Stimulated activated naive CD8-positive, alpha-beta T cell treated with anti-CD3 and anti-CD28 coated beads, Interleukin-15, amount 100 ng/mL, for 72 hours (primary cell): ENCODE measurements at places on chromosomes 7 and 10.

GRCh38 chr7:117401293-117402002 lies 25.8 kb downstream of the ASZ1 start:
- no peak for DNase-seq

GRCh38 chr7:41731493-41732435 lies 28.9 kb upstream of the INHBA start:
- DNase-seq, result no peak

DNA sequence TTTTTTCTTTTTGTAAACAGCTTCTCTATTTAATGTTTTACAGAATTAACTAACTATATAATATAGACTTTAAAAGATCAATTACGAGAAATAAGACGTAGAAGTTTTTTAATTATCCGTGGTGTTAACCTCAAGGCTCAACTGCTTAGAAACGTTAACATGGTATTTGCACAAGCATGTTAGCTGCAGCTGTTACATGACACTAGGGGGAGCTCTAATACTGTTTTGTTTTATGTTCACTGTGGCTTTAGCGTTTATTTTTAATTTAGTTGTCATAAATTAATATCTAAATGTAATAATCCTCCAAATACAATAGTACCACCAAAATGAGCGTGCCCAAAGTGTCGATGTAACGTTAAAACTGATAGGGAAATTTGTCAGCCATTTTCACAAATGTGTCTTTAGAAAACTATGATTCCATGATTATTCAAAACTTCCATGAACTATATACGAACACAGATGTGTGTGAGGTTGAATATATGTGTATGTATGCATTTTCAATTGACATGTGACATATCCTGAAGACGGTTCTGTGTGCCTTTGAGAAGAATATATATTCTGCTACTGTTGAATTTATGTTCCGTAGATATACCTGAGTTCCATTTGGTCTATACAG lies 828.8 kb upstream of the MBL2 start:
- no peak for DNase-seq

DNA sequence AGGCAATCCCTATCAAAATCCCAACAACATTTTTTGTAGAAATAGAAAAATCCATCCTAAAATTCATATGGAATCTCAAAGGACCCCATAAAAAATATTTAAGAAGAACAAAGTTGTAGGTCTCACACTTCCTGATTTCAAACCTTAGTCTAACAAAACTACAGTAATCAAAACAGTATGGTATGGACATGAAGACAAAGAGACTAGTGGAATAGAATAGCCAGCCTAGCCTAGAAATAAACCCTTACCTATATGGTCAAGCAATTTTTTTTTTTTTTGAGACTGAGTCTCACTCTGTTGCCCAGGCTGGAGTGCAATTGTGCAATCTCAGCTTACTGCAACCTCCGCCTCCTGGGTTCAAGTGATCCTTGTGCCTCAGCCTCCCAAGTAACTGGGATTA lies 3.6 kb upstream of the TMEM120A start:
- DNase-seq, result no peak

- no peak for DNase-seq
Observed at GRCh38 chr7:38294926-38295325, 21.5 kb upstream of the TARP start.

DNA sequence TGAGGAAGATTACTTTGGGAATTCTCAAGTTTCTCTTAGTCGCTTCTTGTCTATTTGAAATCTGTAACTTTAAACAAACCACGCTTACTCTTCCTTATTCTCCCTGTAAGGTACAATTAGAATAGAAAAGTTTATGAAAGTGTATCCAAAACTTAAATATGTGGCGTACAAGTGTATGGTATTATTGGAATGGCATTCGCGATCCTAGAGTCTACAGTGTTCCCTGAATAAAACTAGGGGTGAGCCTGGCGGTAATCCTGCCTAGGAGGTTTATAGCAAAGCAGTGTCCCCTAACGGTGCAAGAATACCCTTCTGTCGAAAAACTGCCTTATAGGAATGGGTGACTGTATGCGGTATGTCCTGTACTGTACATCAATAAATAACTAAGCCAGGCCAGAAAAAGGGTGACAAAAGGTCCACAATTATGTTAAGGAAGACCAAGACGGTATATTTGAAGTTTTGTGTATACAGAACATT lies 1.2 kb downstream of the TASOR2 start:
- DNase-seq, result no peak

DNA sequence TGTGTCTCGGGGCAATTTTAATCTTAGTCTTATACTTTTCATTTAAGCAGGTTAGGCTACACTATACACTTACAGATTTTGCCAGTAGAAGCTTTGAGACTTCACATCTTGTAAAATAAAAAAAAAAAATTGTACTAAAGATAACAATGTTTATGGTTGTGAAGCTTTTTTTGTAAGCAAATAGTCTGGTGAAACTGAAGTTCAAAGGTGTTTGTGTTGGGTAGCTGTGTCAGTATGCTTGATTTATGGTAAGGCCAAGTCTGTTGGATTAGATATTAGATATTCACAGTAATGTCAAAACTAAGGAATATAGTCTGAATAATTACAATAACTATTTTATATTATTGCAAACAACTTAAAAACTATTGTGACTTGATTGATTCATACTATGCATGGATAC lies 31.0 kb upstream of the PRSS1 start:
- DNase-seq, result no peak

- DNase-seq, result no peak
Observed at GRCh38 chr7:121355574-121355973, 26.8 kb downstream of the WNT16 start.

DNA sequence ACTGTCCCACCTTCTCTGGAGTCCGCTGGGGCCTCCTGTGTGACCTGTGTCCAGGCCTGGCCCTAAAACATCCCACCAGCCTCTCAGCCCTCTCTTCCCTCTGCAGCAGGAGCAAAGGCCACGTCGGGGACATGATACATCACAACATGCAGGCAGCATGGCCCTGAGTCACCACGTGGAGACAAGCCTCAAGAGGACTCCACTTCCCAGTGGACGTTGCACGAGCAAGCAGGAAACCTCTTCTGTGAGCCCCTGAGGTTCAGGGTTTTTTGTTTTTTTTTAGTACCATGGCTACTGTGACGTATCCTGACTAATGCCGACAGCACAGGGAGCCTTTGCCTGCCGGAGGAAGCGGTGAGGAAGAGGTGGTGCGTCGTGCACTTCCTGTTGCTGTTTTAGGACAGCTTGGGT lies 165.9 kb downstream of the DNAJB6 start:
- DNase-seq, result peak; percentile 71

- no peak for DNase-seq
Observed at GRCh38 chr10:43863270-43863669, 214.6 kb upstream of the ZNF32 start.

DNA sequence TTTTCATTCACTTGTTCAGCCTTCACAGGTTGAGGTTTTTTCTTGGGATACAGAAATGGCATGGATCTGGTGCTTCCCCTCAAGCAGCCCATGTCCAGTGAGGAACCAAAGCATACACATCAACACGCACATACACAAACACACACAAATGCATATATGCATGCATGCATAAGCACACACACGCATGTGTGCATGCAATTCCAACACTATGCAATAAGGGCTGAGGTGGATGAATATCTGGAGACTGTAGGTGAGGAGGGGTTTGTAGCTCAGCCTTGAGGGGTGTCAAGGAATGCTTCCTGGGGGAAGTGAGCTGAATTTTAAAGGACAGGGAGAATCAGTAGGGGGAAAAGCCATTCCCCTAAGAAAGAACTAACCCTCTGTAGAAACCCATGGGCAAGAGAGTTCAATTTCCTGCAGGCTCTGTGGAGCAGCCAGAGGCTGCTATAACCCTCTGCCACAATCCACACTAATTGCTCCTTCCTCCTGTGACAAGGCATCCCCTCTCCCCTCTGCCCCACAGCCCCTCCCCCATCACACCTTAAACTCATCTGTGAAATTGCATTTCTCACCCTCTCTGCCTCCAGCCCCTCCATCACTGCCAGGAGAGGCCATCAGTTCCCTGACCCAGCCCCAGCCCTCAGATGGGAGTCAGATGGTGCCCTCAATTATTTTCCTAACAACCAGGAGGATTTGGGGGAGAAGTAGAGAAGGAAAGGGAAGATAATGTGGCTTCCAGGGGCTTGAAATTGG lies 316.4 kb downstream of the RPS24 start:
- DNase-seq, result no peak

GRCh38 chr10:58300676-58301075 lies 31.7 kb downstream of the CISD1 start:
- no peak for DNase-seq

- DNase-seq, result no peak
Observed at GRCh38 chr10:126256864-126257263, 131.4 kb downstream of the ADAM12 start.

DNA sequence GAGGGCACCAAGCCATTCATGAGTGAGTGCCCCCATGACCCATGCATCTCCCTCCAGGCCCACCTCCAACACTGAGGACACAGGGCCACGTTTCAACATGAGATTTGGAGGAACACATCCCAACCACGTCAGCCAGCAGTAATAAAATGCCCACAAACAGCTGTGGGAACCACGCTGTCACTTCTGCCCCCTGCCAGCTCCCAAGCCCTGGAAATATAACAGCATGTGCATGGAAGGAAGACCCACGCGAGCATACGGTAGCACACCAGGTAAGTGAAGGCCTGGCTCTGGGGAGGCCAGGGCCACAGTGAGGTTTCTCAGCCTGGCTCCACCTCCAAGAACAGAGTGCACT lies 168.9 kb upstream of the PFKP start:
- DNase-seq, result no peak

- peak; percentile 99 for DNase-seq
Observed at GRCh38 chr7:75914655-75915415, at the start of gene POR. Gene POR (plus strand): TSS chr7:75915155. CDS start chr7:75954002, 38,847 bp downstream.

DNA sequence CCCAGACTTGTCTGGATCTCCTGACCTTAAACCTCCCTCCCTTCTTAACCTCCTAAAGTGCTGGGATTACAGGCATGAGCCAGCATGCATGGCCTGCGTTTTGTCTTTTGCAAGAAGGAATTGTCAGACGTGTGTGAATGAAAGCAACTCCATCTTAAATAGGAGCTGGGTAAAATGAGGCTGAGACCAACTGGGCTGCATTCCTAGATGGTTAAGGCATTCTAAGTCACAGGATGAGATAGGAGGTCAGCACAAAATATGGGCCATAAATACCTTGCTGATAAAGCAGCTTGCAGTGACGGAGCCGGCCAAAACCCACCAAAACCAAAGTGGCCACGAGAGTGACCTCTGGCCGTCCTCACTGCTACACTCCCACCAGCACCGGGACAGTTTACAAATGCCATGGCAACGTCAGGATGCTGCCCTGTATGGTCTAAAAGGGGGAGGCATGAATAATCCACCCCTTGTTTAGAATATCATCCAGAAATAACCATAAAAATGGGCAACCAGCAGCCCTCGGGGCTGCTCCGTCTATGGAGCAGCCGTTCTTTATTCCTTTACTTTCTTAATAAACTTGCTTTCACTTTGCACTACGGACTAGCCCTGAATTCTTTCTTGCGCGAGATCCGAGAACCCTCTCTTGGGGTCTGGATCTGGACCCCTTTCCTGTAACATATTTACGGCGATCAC lies 41.2 kb upstream of the SDK1 start:
- DNase-seq, result no peak

GRCh38 chr10:15334650-15335323 lies 36.3 kb downstream of the FAM171A1 start:
- DNase-seq, result no peak

DNA sequence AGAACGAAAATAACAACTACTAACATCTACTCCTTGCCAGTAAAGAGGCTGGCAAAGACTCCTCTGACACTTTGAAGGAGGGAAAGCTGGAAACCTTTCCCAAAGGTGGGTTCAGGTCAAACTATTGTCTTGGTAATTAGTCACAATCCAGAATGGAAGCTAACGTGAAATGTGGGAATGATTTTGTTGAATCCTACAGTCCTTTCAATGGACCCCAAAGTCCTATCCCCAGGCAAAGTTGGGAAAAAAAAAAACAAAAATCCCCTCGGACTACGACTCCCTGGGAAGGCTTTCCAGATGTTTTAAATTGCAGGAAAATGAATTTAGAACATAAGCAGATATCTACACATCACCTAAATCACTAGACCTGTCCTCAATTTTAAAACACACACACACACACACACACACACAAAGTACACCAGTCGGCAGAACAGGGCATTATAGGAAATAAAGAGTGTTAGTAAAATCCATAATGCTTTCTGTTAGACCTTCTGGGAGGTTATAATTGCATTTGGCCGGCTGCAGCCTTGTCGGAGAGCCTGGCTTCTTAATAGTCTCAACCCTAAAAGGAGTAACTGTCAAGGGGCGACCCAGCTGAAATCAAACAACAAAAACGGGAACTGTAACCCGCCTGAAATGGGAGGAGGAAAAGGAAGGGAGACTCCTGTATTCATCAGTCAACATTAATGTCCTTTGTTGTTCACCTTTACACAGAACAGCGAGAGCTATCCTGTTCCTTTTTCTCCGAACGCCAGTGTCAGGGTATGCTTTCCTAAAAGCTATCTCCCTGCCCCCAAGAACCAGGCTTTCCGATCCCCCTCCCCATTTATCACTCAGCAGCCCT lies 1.5 kb downstream of the DOCK4 start:
- peak; percentile 9 for DNase-seq

GRCh38 chr10:70669015-70669414 lies 3.3 kb upstream of the ADAMTS14 start:
- no peak for DNase-seq

DNA sequence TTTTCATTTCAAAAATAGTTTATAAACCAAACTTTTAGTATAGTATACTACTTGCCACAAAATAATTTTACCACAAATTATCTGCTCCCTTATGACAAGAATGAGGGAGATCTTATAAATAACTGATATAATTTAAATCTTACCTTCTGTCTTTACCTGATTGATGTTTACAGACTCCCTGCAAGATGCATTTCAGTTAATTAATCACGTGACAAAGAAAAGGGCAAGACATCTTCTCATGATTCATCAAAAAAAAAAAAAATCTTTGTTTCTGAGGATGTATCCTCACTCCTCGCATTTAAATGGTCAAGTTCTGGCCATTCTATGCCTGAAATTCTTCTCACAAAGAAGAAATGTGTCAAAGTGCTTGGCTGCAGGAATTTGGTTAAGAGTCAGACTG lies 2.3 kb upstream of the TFEC start:
- DNase-seq, result no peak

DNA sequence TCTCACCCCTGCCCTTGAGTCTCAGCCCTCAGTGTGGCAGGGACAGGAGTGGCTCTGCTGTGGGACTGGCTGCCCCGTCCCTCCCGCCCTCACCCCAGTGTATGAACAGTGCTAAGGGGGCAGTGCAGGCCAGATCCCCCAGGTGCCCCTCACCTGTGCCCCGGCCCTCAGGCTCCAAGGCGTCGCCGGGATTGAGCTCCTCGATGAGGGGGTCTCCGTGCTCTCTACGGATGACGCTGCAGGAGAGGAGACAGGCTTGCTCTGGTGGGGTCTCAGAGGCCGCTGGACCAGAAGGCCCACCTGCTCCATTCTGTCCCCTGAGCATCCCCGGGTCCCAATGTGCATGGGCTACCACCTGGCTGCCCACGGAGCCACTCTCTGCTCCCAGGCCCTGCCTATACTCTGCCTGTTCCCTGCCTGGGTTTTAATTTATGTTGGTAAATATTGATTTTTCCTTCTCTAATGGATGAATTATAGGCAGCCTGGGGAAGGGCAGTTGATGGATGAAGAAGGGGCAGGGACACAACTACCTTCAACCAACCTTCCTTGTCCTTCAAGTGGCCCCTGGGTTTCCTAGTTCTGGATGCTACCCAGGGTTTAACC lies 47.2 kb downstream of the GOLGA7B start:
- no peak for DNase-seq
